ENCODE measurements at places on chromosomes 1 and 21. TPM values are rescaled to one million over a fixed set of nuclear protein-coding genes. Genes with fewer than 3 reads are reported as not detected.

DNA sequence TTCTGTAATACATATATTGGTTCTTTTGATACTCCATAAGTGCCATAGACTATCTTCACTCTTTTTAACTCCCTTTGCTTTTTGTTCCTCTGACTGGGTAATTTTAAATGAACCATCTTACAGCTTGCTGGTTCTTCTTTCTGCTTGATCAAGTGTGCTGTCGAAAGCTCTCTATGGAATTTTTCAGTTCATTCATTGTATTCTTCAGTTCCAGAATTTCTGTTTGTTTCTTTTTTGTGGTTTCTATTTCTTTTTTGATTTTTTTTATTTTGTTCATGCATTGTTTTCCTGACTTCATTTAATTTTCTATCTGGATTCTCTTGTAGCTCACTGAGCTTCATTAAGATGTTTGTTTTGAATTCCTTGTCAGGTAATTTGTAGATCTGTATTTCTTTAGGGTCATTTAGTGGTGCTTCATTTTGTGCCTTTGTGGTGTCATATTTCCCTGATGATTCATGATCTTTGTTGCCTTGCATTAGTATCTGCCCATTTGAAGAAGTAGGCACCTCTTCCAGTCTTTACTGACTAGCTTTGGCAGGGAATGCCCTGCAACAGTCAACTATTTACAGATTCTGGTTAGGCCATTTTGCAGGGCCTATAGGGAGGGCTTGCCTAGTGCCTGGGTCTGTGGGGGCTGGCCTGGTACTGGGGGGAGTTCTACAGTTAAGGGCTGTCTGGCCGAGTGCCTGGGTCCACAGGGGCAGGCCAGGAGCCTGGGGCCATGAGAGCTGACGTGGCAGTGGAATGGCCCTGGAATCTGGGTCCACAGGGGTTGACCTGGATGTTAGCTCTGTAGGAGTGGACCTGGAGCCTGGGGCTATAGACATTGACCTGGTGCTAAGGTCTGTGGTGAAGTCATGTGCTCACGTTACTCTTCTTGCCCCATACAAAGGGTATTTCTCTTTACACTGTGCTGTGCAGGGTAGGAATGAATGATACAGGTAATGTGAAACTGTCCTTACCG lies 89.7 kb downstream of the MAGI3 start:
- H3K36me3 ChIP-seq, result peaks cover 24% of the 10 kb centered on the region
- no peaks in the 10 kb centered on the region for H3K4me1 ChIP-seq
- no peak for DNase-seq
- H3K27ac ChIP-seq, result no peak overlapping the region
- H3K27me3 ChIP-seq, result no peaks in the 10 kb centered on the region

DNA sequence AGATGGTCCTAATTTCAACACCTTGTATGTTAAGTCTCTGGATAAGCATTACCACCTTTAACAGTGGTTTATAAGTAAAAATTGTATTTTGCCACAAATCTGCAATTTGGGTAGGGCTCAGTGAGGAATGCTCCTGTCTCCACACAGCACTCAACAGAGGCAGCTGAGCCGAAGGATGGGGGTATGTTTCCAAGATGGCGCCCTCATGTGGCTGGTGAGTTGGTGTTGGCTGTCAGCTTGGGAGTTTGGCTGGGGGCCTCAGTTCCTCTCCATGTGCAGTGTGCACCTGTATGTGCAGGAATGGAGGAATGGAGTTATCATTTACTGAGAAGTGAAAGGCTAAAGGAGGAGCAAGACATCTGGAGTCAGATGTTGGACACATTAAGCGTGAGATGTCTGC lies 136.8 kb downstream of the GABPA start:
- no peaks in the 10 kb centered on the region for H3K4me1 ChIP-seq
- H3K36me3 ChIP-seq, result no peaks in the 10 kb centered on the region
- H3K4me3 ChIP-seq, result no peak overlapping the region
- H3K27me3 ChIP-seq, result peaks cover 3% of the 10 kb centered on the region
- no peak overlapping the region for H3K27ac ChIP-seq

- H3K4me1 ChIP-seq, result peaks cover 26% of the 10 kb centered on the region
- peaks cover 1% of the 10 kb centered on the region for H3K36me3 ChIP-seq
- no peaks in the 10 kb centered on the region for H3K27me3 ChIP-seq
- no peak for DNase-seq
- H3K27ac ChIP-seq, result no peak overlapping the region
These were observed 924 bp upstream of the CAMSAP2 start for GRCh38 chr1:200737647-200738291.

DNA sequence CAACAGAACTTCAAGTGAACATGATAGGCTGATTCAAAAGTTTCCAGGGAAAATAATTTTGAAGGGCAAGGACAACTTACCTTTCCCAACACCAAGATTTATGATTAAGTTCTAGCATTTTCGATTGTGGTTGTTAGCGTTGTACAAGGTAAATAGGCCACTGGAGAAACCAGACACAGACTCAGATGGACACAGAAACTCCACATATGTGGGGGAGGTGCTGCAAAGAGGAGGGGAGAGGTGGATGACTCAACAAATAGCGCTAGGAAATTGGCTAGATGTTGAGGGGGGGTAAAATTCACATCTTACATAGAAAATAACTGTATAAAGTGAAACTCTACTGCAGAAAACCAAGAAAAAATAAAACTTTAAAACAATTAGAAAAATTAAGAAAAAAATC lies 564.4 kb downstream of the MATN1 start:
- H3K36me3 ChIP-seq, result no peaks in the 10 kb centered on the region
- H3K4me1 ChIP-seq, result no peaks in the 10 kb centered on the region
- H3K27me3 ChIP-seq, result peaks cover 14% of the 10 kb centered on the region
- DNase-seq, result no peak
- H3K27ac ChIP-seq, result no peak overlapping the region

DNA sequence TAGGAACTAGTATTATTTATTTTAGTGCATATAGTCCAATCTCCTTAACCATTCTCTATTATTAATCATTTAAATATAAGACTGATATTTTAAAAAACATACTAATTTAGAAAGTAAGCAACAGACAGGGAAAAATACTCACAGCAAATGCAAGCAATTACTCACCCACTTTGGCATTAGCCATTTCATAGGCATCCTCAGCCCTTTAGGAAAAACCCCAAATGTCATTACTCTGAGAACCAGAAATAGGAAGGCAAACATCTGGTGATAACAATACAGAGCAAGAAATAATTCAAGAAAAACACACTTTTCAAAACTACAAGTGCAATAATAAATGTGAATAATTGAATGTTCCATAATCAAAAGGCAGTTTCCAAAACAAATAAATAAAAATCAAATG lies 545.1 kb downstream of the PLPP3 start:
- H3K27me3 ChIP-seq, result no peaks in the 10 kb centered on the region
- no peak overlapping the region for H3K27ac ChIP-seq
- no peaks in the 10 kb centered on the region for H3K36me3 ChIP-seq
- no peaks in the 10 kb centered on the region for H3K4me1 ChIP-seq
- H3K4me3 ChIP-seq, result no peak overlapping the region

CD160 gene
- not detected for total RNA-seq

ITLN2 gene
- not detected for total RNA-seq

CNKSR1 gene
- total RNA-seq, result 1.5 TPM

DNA sequence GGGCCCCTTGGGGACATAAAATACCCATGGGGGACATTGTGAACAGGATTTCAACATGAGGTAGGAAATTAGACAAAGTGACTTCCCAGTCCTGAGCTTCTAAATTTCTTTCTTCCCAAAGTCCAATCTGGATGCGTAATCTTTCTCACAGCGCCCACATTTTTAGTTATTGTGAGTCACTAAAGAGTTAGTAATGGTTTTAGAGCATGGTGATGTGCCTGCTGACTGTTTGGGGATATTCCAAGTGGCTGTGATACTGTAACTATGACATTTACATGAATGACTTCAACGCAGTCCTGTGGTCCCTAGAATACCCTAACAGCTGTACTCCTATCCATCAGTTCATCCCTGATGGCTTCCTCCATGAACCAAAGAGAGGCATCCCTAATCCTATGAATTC lies 224.0 kb upstream of the COA6 start:
- peaks cover 17% of the 10 kb centered on the region for H3K27me3 ChIP-seq
- H3K36me3 ChIP-seq, result peaks cover 2% of the 10 kb centered on the region
- H3K4me1 ChIP-seq, result no peaks in the 10 kb centered on the region
- H3K27ac ChIP-seq, result no peak overlapping the region
- DNase-seq, result no peak
